ENCODE measurements at places on chromosomes 5 and 9.

GRCh38 chr5:460273-460625, 17.3 kb downstream of the EXOC3 start:
- no peak for DNase-seq

DNA sequence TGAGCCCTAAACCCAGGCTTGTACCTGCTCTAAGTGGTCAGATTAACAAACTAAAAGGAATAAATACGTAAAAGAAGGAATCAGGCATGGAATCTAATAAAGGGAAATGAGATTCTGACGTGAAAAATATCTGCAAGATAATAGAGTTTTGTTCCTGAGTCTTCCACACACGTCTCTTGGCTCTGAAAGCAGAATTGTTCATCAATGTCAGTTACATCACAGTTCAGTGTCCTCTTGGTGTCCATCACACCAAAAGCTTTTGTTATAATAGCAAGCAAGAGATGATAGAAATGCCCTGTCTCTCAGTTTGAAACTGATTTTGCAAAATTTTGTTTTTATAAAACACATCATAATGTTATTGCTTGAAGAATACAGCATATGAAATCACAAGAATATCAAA, 34.7 kb upstream of the NMUR2 start:
- DNase-seq, result no peak

GRCh38 chr5:127667926-127668325, 19.0 kb downstream of the CTXN3 start:
- no peak for DNase-seq

- no peak for DNase-seq
Measured at GRCh38 chr5:180516440-180516839, 22.3 kb downstream of the CNOT6 start.

DNA sequence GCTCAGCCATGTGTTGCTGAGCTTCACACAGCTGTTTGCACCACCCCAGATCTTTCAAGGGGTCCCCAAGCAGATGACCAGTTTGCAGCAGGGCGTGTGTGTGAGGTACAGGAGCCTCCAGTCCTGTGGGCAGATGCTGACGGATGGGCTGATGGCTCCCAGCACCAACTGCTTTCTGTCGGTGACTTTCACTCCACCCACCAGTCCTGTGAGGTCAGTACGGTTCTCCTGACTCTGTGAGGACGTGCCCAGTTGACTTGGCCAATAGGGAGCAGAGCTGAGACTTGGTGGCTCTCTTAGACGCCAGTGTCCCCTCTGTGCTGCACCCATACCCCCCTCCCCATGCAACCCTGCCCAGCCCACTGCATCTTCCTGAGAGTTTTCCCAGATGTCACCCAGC, 19.7 kb downstream of the COL5A1 start:
- no peak for DNase-seq

DNA sequence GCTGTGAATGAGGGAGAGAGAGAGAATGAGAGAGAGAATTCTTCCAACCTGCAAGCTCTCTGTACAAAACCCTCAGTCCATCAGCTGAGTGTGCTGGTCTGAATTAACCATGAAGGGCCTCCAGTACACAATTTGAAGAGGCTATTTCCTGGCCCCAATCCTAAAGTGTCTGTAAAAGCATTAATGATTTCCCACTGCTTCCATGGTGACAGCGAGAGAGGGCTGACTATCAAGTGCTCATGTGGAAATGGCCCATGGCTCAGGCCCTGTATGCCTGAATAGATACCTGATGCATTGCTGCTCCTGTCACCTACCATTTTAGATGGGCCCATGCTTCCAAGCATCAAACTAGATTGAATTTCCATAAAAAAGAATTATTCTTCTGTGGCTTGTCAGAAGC, 592.4 kb downstream of the KIF4B start:
- DNase-seq, result peak; percentile 65

GRCh38 chr9:88177371-88177770, 39.1 kb upstream of the SPATA31C2 start:
- DNase-seq, result no peak

GRCh38 chr5:132476876-132477781, 13.4 kb downstream of the IRF1 start:
- DNase-seq, result no peak

GRCh38 chr5:135400866-135401265, 1.8 kb upstream of the MACROH2A1 start:
- no peak for DNase-seq

GRCh38 chr5:102796009-102796408, 40.9 kb downstream of the PAM start:
- DNase-seq, result no peak

GRCh38 chr5:141508798-141509611, 20.1 kb downstream of the PCDHGC5 start:
- DNase-seq, result no peak

GRCh38 chr5:99070822-99071221, 142.0 kb upstream of the CHD1 start:
- DNase-seq, result no peak

DNA sequence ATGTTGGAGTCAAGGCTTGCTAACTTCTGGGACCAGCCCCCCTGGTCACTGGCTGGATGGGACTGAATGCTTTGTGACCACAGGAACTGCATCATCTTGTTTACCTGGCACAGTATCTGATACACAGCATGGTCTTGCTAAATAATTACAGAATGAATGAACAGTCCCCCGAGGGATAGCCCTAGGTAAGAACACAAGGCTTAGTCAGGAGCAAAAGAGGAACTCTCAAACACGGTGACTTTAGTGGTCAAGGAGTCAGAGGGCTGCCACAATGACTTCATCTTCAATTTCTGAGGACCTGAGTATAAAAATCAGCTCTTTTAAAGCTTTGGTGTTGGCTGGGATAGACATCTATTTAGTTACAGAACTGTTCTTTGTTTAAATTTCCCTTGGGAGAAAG, 15.1 kb upstream of the CXCL14 start:
- no peak for DNase-seq

GRCh38 chr5:17287501-17288155, 70.2 kb downstream of the BASP1 start:
- DNase-seq, result no peak

DNA sequence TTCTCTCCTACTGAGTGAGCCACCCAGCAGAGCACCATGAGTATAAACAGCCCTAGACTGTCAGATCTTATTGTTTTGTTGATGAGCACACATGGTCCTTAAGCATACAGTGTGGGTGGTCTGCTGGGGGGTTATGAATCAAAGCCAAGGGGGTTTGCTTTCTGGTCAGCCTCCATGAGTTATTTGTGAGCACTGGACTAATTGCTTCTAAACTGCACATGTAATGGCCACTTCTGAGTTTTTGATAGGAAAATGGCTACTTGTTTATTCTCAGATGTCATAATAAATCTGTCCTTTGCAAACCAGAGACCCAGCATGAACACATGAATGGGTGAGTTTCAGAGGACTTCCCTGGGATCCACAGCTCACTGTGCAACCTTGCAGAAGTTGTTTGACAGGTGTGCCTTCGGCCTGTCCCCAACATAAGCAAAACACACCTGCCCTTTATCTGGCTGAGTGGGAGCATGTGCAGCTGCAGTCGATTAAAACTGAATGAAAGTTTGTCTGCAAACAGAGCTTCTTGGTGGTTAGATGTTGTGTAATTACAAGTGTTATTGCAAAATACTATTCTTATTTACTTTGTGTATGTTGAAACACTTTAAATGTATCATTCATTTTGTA, 35.9 kb downstream of the MAMDC2 start:
- DNase-seq, result no peak

DNA sequence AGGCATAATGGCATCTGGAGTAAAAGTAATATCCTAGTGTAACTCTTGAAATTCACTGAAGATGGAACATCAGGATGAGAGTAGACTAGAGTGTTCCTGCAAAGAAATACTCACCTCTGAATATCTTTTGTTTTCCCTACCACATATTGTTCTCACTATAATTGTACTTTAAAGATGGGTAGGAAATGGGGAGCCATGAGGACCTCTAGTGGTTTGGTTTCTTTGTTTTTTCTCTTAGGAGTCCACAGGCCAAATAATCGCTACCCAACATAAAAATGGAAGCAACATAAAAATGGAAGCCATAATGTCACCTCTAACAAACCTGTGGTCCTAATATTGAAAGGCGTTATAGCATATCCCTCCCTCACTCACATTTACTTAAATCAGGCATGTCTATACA, 2375.8 kb downstream of the MAT2B start:
- no peak for DNase-seq

DNA sequence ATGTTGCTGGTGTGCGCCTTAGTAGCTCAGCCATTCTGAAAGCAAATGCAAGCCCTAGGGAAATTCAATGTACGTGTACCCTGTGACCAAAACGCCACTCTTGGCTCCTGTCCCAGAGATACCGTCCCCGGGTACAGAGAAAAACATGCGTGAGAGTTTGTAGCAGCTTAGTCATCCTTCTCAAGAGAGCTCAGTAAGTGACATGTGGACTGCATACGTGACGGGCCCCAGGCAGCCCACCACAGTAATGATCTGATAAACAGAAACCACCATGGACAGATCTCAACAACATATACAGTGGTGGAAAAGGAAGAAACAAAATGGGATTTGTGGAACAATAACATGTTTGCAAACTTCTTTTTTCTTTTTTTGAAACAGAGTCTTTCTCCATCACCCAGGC, 45.1 kb downstream of the S1PR3 start:
- no peak for DNase-seq

DNA sequence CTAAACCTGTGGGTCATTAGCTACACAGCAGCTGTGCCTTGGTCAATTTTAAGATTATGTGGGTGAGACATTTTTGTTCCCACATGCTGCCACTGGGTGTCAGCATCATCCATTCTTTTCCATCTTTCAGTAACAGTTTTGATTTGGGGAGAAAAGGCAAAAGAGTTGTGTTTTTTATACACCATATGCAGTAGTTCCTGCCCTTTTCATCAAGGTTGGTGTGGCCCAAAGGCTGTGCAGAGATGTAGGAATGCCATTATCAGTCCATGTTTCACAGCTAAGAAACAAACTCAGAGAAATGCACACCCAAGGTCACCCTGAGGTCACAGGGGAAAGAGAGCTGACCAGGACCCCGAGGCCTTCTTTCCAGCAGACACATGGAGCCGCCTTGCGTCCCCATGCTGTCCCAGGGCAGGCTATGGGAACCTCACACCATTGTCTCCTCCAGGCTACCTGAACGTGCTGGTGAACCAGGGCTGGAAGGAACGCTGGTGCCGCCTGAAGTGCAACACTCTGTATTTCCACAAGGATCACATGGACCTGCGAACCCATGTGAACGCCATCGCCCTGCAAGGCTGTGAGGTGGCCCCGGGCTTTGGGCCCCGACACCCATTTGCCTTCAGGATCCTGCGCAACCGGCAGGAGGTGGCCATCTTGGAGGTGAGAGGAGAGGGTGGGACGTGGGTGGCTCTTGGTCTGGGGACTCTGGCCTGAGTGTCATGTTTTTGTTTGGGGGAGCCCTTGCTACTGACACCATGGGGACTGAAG, 27.8 kb upstream of the GRPEL2 start:
- DNase-seq, result peak; percentile 47

DNA sequence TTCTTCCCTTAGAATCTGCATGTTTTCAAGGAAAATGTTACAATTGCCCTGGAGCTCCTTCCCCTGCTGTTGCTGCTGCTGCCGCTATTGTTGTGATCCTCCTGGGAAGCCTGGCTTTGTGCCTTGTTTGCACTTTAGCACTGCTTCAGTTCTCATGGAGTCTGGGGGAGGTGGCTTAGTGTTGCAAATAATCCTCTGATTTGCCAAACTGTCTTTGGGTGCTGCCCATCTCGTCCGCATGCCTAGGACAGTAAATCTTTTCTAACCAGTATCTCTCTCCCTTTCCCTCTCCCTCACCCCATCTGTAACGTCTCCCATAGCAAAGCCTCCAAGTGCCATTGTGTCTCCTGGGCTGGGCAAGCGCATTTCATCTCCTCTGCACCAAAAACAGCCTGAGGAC, 30.3 kb downstream of the FAM240B start:
- peak; percentile 92 for DNase-seq

- no peak for DNase-seq
Measured at GRCh38 chr5:1438871-1439270, 6.4 kb downstream of the SLC6A3 start.

- DNase-seq, result no peak
Measured at GRCh38 chr9:135526730-135527571, 5.7 kb downstream of the LCN1 start.

GRCh38 chr5:106940301-106940846, 730.4 kb downstream of the EFNA5 start:
- no peak for DNase-seq

DNA sequence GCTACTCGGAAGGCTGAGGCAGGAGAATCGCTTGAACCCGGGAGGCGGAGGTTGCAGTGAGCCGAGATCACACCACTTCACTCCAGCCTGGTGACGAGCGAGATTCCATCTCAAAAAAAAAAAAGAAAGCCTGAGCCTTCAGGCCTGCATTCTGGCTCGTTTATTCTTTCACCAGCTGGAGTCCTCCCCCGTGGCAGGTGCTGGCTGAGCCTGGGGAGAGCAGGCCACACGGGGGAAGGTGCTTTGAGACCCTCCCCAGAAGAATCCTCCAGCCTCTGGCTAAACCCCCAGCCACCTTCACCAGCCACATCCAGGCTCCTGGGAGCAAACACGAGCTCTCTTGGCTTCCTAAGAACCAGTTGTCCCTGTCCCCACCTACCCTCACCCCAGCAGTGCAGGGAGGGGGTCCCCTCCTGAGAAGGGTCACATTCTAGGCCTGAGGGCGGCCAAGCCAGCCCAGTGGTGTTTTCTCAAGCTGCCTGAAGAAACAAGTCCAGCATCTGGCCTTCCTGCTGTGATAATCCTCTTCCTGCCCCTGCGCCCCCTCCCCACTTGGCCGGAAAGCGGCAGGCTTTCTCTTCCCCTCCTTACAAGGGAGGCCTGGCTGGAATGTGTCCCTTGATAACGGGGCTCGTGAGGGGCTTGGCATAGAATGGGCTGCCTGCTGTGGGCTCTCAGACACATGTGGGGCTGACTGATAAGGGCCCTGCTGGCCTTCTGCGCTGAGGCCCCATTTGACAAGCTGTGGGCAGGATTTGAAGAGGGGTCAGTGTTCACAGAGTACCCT, 41.5 kb downstream of the PLPP7 start:
- no peak for DNase-seq

DNA sequence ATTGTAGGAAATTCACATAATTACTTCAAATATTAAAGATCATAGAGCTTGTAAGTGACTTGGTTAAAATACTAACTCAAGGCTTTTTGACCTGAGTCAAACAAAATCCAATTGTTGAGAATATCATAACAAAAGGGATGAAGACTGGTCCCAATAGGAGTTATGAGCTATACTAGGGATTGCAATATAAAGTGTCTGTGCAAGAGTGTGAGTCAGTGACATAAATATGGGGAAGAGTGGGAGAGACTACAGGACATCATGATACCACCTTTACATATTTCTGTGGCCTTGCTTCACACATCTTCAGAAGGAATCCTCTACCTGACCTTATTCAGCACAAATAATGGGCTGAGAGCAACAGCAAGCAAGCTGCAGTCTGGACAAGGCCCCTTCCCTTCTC, 180.9 kb upstream of the SLC24A2 start:
- no peak for DNase-seq

DNA sequence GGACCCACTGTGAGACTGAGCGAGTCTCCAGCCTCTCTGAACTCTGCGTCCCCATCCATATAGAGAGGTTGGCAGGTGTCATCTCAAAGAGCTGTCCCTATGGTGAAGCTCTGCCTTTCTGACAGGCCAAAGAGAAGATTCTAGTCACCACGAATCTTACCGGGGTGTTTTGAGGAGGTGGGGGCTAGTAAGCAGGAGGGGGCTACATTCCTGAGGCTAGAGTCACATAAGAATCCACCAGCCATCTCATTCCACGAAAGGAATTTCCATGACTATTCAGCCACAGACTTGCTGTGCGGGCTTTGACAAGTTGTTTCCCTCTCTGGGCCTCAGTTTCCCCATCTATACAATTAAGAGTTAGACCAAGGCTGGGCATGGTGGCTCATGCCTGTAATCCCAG, 16.3 kb downstream of the PDGFRB start:
- no peak for DNase-seq
